Mesothelial cell of epicardium (in vitro differentiated cells): ENCODE measurements at places on chromosomes 1 and 21.

DNA sequence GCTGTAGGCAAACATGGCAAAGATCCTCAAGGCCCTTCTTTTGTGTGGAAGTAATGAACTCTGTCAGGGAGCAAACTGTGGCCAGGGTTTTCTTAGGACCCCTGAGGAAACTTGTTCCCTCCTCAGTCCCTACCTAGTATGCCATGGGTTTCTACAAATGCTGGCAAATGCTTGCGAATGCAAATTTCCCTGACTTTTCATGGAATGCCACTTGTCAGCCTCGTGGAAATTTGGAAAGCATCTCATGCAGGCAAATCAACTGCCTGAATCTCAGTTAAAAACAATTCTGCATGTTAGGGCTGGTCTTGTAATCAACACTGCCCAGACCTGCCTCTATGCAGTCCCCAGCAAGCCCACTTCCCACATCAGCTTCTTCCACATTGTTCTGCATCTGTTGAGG, 334.9 kb upstream of the AJAP1 start:
- H3K4me3 ChIP-seq, result no peak overlapping the region
- peaks cover 3% of the 10 kb centered on the region for H3K27me3 ChIP-seq
- H3K4me1 ChIP-seq, result no peaks in the 10 kb centered on the region
- no peak overlapping the region for H3K27ac ChIP-seq
- no peak for DNase-seq

GRCh38 chr1:65167586-65168242, 19.7 kb downstream of the AK4 start:
- H3K27ac ChIP-seq, result no peak overlapping the region
- no peaks in the 10 kb centered on the region for H3K36me3 ChIP-seq
- no peak for DNase-seq
- no peak overlapping the region for H3K4me3 ChIP-seq

- no peaks in the 10 kb centered on the region for H3K4me1 ChIP-seq
- DNase-seq, result no peak
- H3K27ac ChIP-seq, result no peak overlapping the region
- no peak overlapping the region for H3K4me3 ChIP-seq
These were observed 103.2 kb downstream of the SLC35F3 start for GRCh38 chr1:234007684-234008083.

- H3K36me3 ChIP-seq, result peaks cover 5% of the 10 kb centered on the region
- H3K4me1 ChIP-seq, result peaks cover 1% of the 10 kb centered on the region
- no peak overlapping the region for H3K4me3 ChIP-seq
- no peak overlapping the region for H3K27ac ChIP-seq
These were observed 156.5 kb upstream of the ZNF648 start for GRCh38 chr1:182217967-182218366.

- no peak overlapping the region for H3K27ac ChIP-seq
- H3K4me1 ChIP-seq, result peaks cover 6% of the 10 kb centered on the region
- H3K4me3 ChIP-seq, result no peak overlapping the region
- no peak for DNase-seq
- H3K27me3 ChIP-seq, result peaks cover 36% of the 10 kb centered on the region
These were observed 85.6 kb downstream of the PRRX1 start for GRCh38 chr1:170749549-170749948.

DNA sequence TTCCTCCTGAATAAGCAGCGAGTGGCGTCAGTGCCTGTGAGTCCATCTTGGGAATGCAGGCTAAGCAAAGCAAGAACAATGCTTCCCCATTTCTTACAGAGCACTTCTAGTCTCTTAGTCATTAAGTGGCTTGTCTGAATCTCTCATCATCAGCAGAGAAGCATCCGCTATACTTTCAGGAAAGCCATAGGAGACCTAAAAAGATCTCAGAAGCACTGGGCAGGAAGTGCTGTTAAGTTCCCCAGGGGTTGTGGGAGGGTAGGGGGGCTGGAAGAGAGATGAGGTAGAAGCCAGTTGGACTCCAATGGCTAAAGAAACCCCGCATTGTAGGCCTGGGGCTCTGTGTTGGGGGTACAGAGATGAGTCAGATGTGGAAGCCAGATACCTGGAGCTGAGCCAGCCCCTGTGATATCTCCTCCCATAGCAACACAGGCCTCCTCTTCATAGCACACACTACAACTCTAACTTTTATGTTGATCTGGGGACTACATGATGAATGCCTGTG, 44.9 kb downstream of the SYT6 start:
- H3K4me3 ChIP-seq, result no peak overlapping the region
- H3K36me3 ChIP-seq, result no peaks in the 10 kb centered on the region
- no peak overlapping the region for H3K27ac ChIP-seq
- DNase-seq, result no peak
- peaks cover 10% of the 10 kb centered on the region for H3K27me3 ChIP-seq

GRCh38 chr1:156503698-156504437, 3.3 kb upstream of the MEF2D start:
- no peak for DNase-seq
- H3K27ac ChIP-seq, result peak overlapping the region; percentile 99
- H3K27me3 ChIP-seq, result no peaks in the 10 kb centered on the region
- peaks cover 49% of the 10 kb centered on the region for H3K4me1 ChIP-seq
- peak overlapping the region; percentile 55 for H3K4me3 ChIP-seq

DNA sequence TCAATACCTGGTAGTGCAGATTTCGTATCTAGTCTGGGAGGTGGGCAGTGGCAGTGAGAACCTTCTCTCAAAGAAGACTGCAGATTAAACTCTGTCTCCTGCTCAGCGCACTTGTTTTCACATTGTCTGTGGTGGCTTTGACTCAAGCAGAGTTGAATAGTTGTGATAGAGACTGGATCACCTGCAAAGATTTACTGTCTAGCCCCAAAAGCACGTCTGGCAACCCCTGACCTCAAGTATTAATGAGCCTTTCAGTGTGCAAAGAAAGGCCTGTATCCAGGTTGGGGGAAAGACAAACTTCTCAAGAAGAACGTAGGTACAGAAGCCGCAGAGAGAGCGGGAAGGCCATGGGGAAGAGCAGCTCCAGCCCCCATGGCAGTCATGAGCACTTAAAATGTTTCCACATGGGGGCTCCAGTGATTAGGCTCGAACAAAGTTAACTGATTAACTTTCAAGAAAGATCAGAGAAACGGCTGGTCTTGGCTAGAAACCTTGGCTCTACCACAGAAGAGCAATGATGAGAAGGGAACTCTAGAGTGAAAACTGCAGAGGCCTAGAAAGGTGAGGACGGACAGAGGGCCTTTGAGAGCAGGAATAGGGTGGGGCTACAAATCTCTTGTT, 15.2 kb downstream of the HENMT1 start:
- DNase-seq, result no peak
- no peak overlapping the region for H3K4me3 ChIP-seq
- H3K27me3 ChIP-seq, result no peaks in the 10 kb centered on the region
- peaks cover 5% of the 10 kb centered on the region for H3K4me1 ChIP-seq
- no peak overlapping the region for H3K27ac ChIP-seq

- peaks cover 3% of the 10 kb centered on the region for H3K4me1 ChIP-seq
- no peaks in the 10 kb centered on the region for H3K36me3 ChIP-seq
- no peak overlapping the region for H3K4me3 ChIP-seq
- DNase-seq, result no peak
- no peak overlapping the region for H3K27ac ChIP-seq
- H3K27me3 ChIP-seq, result peaks cover 9% of the 10 kb centered on the region
These were observed 495.1 kb downstream of the SETD4 start for GRCh38 chr21:35565204-35565611.

DNA sequence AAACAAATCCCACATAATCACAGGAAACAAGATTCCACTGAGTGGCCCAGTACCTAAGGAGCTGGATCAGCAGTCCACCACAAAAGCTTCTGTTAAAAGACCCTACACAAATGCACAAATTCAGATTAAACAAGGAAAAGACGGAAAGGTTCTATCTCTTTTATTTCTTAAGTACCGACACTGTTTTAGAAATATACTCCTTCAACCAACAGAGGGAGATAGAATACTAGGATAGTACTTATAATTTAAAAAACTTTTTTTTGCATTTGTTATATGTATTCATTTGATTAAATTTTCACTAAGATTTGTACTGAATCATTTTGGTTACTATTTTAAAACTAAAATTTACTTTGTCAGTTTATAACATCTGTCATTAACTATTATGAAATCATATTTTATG, 12.5 kb downstream of the CDC7 start:
- peaks cover 2% of the 10 kb centered on the region for H3K4me1 ChIP-seq
- no peak overlapping the region for H3K4me3 ChIP-seq
- no peaks in the 10 kb centered on the region for H3K27me3 ChIP-seq
- peaks cover 18% of the 10 kb centered on the region for H3K36me3 ChIP-seq
- DNase-seq, result no peak
- H3K27ac ChIP-seq, result no peak overlapping the region

- H3K27me3 ChIP-seq, result peaks cover 53% of the 10 kb centered on the region
- H3K36me3 ChIP-seq, result no peaks in the 10 kb centered on the region
- DNase-seq, result no peak
- peaks cover 1% of the 10 kb centered on the region for H3K4me1 ChIP-seq
These were observed 73.9 kb upstream of the RRP15 start for GRCh38 chr1:218211241-218211640.

DNA sequence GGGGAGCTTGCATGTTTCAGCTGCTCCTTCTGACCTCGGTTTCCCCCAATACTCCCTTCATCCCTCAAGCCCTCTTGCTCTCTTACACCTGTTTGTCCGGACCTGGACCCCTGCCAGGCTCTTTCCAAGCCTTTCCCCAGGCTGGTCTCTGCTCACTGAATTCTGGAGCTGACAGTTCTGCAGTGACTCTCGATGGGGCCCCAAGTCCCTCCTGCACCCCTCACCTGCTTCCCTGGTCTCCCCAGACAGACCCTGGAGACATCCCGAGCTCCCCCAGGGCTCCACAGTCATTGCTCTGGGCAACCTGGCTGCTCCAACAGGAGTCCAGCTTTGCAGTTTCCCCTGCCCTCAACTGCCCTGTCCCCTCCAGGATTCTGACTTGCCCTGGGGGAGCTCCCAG, 198.6 kb downstream of the GRIK3 start:
- no peak overlapping the region for H3K4me3 ChIP-seq
- peaks cover 45% of the 10 kb centered on the region for H3K27me3 ChIP-seq
- no peaks in the 10 kb centered on the region for H3K36me3 ChIP-seq
- H3K27ac ChIP-seq, result no peak overlapping the region
- no peaks in the 10 kb centered on the region for H3K4me1 ChIP-seq
- no peak for DNase-seq

DNA sequence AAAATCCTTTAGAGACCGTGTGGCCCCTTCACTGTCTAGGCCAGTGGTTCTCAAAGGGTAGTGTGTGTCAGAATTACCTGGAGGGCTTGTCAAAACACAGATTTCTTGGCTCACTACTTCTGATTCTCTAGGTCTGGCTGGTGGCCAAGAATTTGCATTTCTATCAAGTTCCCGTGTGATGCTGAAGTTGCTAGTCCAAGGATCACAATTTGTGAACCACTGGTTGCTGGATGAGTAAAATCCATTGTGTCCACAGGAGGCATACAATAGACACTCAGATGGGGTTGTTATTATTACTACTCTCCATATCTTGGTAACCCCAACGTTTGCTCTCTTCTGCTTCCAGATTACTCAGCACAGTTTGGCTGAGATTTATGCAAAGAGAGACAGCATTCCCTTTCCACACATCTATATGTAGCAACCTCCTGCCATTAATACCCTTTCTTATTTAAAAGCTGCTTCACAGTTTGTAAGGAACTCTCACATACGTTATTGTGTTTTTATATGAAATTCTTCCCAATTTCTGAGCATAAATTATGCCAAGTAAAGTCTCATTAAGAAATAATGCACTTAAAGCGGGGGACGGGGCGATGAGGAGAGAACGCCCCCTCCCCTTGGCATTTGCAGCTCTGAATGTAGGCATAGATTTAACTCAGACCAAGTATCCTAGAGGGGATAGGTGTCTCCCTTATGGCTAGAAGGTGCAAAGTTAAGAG, 720 bp upstream of the TMCC2 start:
- H3K4me3 ChIP-seq, result peak overlapping the region; percentile 71
- H3K27ac ChIP-seq, result peak overlapping the region; percentile 78
- H3K4me1 ChIP-seq, result peaks cover 35% of the 10 kb centered on the region
- H3K27me3 ChIP-seq, result peaks cover 18% of the 10 kb centered on the region
- no peaks in the 10 kb centered on the region for H3K36me3 ChIP-seq

- no peaks in the 10 kb centered on the region for H3K4me1 ChIP-seq
- no peaks in the 10 kb centered on the region for H3K36me3 ChIP-seq
- H3K27me3 ChIP-seq, result peaks cover 51% of the 10 kb centered on the region
- no peak overlapping the region for H3K27ac ChIP-seq
- no peak overlapping the region for H3K4me3 ChIP-seq
- DNase-seq, result no peak
These were observed 57.6 kb upstream of the FMO3 start for GRCh38 chr1:171032822-171033702.

DNA sequence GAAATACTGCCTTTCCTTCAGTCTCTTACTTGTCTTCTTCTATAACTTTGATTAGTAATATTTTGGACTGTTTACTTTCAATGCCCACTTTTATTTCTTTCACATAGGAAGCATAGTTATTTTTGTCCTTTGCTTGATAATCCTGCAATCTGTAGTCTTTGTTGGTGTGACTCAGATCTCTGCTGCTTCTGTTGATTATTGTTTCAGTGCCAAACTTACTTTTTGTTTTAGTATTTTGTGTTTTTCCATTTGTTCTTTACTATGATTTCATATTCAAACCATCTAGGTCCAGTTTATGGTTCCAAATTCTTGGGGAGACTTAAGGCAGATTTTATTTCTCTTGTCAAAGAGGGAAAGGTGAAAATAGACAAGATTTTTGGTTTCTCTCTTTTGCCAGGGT, 399.9 kb downstream of the HLX start:
- peaks cover 4% of the 10 kb centered on the region for H3K27me3 ChIP-seq
- H3K36me3 ChIP-seq, result peaks cover 5% of the 10 kb centered on the region
- H3K27ac ChIP-seq, result no peak overlapping the region
- H3K4me3 ChIP-seq, result no peak overlapping the region
- H3K4me1 ChIP-seq, result peaks cover 18% of the 10 kb centered on the region

- H3K36me3 ChIP-seq, result no peaks in the 10 kb centered on the region
- no peak overlapping the region for H3K4me3 ChIP-seq
- H3K27me3 ChIP-seq, result no peaks in the 10 kb centered on the region
- peaks cover 66% of the 10 kb centered on the region for H3K4me1 ChIP-seq
These were observed 29.4 kb upstream of the EPS8L3 start for GRCh38 chr1:109793089-109793485.

DNA sequence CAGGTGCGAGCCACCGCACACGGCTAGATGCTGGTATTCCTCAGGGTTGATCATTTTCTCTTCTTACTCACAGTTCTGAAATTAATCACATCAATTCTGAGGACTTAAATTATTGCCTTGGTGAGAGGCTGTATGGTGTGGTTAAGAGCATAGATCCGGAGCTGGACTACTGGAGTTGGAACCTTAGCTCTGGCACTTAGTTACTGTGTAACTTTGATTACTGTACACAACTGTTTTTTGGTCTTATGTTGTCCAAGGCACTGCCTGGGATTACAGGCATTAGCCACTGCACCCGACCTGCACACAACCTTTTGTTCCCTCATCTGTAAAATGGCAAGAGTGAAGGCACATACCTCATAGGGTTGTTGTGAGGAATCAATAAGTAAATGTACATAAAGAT, 25.6 kb upstream of the THRAP3 start:
- H3K27me3 ChIP-seq, result no peaks in the 10 kb centered on the region
- H3K4me1 ChIP-seq, result peaks cover 3% of the 10 kb centered on the region
- H3K4me3 ChIP-seq, result no peak overlapping the region
- no peak for DNase-seq
- no peak overlapping the region for H3K27ac ChIP-seq
